Brain (organoid and tissue), 16 donors: ENCODE measurements at places on chromosomes 4 and X. TPM values are rescaled to one million over a fixed set of nuclear protein-coding genes. Genes with fewer than 3 reads are reported as not detected.

The IQCM gene
- not detected for polyA plus RNA-seq

The TEX13C gene
- not detected for polyA plus RNA-seq

The EPGN gene
- not detected for polyA plus RNA-seq

The LRCH2 gene
- polyA plus RNA-seq, result 0.64 TPM

The ARHGAP36 gene
- 0.46 TPM for polyA plus RNA-seq

The TEX28 gene
- polyA plus RNA-seq, result not detected

The SYP gene
- polyA plus RNA-seq, result 207 TPM

The SLC2A9 gene
- 5.2 TPM for polyA plus RNA-seq

The PGAM4 gene
- not detected for polyA plus RNA-seq
